K562 (cell line): ENCODE measurements at places on chromosomes 2 and 18. TPM values are rescaled to one million over a fixed set of nuclear protein-coding genes. Genes with fewer than 3 reads are reported as not detected.

Gene STARD6
- not detected in 2 replicates for total RNA-seq

Gene RANBP2
- 71.3 and 77.4 TPM in 2 replicates for total RNA-seq

DNA sequence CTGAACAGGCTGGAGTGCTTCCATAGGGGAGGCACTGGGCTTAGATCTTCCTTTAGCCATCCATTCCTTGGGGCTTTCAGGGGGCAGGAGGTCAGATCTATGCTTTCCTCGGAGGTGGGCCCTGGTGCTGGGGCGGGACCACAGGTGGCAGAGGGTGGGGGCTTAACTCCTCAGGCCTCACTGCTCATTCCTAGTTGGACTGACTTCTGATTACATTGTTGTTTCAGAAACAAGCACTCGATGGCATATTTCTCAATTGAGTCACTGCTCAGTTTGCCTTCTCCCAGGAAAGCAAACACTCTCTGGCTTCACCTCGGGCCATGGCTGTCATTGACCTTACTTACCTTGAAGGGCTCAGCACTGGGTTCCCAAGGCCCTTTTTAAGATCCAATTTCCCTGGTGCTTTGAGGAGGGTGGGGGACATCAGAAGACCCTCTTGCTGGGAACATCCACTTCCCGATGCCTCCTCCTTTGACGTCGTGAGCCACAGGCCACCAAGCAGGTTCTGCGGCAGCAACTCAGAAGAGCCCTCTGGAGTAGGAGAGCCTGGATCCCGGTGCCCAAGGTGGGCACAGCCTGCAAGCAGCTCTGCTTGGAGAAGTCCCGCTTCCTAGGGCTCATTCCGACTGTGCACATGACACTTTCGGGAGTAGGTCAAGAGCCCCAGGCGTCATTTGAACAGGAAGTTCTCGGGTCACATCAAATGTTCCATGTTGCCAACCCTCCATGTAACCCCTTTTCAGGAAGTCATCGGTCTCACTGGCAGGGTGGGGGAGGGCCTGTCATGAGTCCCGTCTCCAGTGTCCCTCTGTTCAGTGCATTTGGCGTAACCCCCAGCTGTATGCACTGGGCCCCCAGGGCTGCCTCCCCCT lies 40.6 kb downstream of the SDC1 start:
- H3K36me3 ChIP-seq, result no peaks in the 10 kb centered on the region
- H3K4me1 ChIP-seq, result peaks cover 39% of the 10 kb centered on the region
- H3K27ac ChIP-seq, result no peak overlapping the region
- H3K4me3 ChIP-seq, result no peak overlapping the region
- peaks cover 5% of the 10 kb centered on the region; the same call in 1 of the 2 replicates for H3K27me3 ChIP-seq
- DNase-seq, result no peak

DNA sequence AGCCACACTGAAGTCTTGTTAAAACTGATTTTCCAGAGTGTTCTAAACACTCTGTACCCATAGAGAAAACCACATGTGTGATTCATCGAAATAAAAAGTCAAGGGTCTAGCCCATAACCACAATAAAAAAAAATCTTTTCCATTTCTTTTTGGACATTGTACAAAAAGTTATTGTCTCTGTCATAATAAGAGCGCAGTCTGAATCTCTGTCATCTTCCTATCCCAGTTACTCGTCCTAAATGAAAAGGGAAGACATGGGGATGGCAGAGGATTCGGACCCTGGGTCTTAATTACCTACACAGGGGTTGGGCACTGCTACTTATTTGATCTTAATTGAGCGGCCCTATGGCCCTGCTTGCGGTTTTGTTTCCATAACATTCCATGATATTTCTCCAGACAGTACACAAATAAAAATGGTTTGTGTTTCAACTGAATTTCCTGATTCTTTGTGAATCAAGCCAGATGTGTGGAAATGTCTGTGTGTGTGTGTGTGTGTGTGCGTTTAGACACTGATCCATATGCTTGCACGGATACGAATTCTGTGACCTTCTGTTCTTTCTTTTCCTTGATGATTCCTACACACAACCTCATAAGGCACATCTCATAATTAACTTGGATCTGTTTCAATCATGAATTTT lies 133.4 kb upstream of the SPATS2L start:
- no peak overlapping the region for H3K27ac ChIP-seq
- peaks cover 4% of the 10 kb centered on the region; the same call in 1 of the 3 replicates for H3K4me1 ChIP-seq
- no peak overlapping the region for H3K4me3 ChIP-seq

DNA sequence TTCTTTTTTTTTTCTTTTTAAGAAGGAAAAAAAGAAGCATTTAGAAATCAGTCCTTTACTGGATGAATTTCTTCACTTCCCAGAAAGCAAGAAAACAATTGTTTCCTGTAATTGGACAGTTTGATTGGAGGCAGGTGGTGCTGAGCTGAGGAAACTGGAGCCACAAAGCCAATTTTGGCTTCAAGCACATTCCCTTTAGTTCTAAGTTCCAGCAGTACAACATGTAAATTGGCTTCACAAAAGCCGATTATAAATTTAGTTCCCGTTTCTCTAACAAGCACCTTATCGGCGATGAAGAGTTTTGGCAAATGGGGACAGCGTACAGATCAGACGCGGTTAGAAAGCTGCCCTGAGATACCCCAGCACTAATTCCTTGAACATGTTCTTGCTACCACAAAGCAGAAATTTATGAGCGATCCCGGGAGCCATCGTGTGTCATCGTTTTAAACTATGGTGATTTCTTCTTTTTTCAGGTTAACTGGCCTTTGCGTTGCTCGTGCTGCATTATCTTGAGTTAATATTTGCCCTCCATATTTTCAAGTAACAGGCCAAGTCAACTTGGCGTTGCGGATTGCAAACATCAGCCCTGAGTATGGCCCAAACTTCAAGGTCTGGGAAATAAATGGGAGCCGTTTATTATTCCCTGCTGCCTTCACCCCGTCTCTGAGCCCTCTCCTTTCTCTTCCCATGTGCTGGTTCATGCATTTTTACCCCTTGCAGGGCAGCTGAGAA lies 190.4 kb upstream of the ID2 start:
- peaks cover 80% of the 10 kb centered on the region for H3K27me3 ChIP-seq
- H3K36me3 ChIP-seq, result no peaks in the 10 kb centered on the region
- H3K4me1 ChIP-seq, result no peaks in the 10 kb centered on the region
- DNase-seq, result no peak
- H3K4me3 ChIP-seq, result no peak overlapping the region
